ENCODE measurements at places on chromosomes 11 and 22. TPM values are rescaled to one million over a fixed set of nuclear protein-coding genes. Genes with fewer than 3 reads are reported as not detected.

Gene HEPHL1
- not detected for total RNA-seq

GRCh38 chr22:35633520-35633919 is 14.7 kb upstream of the APOL6 start:
- no peak for DNase-seq

GRCh38 chr11:112226062-112226830 is at the start of gene PTS:
Gene PTS, plus strand, starts transcription at chr11:112226428. Its CDS starts 16 bp downstream, at chr11:112226444.
- peak; percentile 90 for DNase-seq

- peak; percentile 96 for DNase-seq
These were observed 2.0 kb upstream of the FERMT3 start for GRCh38 chr11:64204464-64204989.

Gene OR8G5
- total RNA-seq, result not detected

DNA sequence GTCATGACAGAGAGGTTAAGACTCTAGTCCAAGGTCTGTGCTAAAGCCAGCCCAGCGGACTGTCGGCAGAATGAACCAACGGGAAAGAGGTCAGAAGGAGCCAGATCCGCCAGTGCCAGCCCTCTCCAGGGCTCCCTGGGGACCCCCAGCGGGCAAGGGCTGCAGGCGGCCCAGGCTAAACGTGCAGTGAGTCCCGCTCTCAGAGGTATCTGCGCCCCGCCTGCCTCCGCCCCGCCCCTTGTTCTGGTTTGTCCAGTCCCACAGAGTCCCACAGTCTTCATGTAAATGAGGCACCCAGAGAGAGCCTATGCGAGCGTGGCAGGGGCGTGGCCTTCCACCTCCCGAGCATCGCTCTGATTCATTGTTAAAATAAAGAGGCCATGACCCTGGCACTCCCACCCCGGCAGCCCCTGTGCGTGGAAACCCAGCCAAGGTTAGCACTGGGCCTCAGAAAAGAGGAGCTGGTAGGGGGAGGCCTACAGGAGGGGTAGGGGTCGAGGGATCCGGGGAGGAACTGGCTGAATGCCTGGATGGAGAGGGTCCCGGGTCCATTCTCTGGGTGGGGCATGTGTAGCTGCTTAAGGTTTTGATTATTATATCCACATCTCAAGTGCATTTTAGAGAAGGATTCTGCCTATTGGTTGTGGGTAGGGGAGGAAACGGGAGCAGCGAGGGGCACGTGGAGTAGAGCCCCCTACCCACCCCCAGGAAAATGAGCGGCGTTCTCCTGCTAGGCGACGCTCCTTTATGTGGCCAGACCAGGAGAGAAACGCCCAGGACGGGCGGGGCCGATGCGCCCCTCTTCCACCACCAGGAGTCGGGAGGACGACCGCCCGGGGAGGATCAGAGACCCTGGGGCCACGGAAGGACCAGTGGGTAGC is at the start of gene TRIOBP:
TRIOBP (plus strand) TSS at position 392 of the 881 bp plus-strand sequence. CDS start 4,318 bp downstream, outside the sequence.
- peak; percentile 97 for DNase-seq

Gene LIMK2
- 74.4 TPM for total RNA-seq

GRCh38 chr11:126083829-126084607 is 21.4 kb upstream of the CDON start:
- DNase-seq, result no peak

Gene RSF1
- 62.0 TPM for total RNA-seq

DNA sequence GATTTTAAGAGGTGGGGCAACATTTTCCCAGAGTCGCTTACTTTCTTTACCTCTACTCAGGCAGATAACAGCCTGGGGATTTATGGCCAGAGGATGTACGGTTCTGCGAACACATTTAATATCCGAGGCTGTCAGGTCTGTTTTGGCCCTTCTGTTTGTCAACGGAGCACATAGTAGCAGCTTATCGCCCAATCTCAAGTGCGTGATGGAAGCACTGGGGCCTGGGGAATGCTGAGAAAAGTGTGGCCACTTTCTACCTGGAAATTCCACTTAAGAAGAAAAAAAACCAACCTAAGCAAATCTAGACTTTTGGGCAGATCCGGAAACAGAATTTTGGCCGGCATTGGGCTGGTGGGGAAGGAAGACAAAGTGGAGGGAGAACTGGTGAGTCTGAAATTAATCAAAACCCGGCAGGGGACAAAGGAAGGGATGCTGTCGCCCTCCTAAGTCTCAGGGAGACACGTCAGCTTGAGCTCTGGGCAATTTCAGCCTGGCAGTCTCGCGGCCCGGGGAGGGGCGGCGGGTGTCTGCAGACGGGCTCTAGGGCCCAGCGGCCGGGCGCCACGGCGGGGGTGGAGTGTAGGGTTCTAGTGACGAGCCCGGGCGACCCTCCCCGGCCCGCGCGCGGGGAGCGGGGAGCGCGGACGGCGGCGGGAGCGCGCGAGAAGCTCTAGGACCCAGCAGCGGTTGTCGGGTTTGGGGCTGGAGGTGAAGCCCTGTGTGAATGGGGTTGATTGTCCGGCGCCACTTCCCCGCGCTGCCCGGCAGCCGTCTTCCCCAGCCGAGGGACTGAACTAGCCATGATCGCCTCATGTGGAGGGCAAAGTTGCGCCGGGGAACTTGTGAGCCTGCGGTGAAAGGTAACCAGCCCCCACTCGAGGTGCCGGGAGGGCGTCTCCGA is at the start of gene AMOTL1:
AMOTL1 (plus strand) TSS at position 656 of the 901 bp plus-strand sequence; CDS start at position 812, 156 bp downstream.
- DNase-seq, result peak; percentile 83

Data from MCF 10A (cell line).